Right cardiac atrium (tissue), 5 donors: ENCODE measurements at places on chromosomes 5 and 9.

- no peak for DNase-seq
Measured at GRCh38 chr5:171308453-171309275, at the start of gene TLX3. Gene TLX3, plus strand, starts transcription at chr5:171309248. Its CDS starts 118 bp downstream, at chr5:171309366.

DNA sequence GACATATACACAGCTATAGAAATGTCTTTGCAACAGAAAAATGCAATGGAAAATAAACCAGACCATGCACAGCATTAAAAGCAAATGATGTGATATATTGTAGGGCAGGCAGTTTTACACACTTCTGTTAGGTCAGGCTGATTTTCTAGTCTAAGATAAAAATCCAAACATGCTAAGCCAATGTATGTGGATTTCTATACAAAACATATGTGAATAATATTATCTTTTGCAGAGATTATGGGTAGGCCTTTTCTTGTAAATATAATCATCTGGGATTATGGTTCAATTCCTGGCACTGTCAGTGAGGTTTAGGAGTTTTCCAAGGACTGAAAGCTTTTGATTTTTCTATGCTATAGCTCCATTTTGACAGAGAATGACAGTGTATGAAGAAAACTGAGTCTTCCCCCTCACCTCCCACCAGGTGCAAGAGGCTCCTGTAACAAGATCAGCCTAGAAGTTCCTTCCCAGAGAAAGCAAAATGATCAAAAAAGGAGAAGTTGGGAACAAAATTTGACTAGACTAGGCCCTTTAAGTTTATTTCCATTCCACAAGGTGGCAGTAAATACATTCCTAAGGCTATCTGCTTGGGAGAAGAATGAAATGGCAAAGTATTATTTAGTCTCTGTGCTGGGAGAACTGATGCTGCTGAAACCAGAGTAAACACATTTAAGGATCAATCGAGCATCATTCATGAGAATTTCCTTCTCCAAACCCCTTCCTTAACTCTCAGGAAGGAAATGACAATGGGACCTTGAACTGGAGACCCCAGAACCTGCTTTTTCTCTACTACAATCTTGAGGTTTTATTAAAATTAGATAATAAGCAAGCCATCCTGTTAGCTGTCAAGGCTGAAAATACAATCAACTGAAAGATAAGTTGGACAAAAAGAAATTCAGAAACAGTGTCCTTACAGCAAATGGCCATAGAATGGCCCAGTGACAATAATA, 133.0 kb upstream of the TUT7 start:
- no peak for DNase-seq

DNA sequence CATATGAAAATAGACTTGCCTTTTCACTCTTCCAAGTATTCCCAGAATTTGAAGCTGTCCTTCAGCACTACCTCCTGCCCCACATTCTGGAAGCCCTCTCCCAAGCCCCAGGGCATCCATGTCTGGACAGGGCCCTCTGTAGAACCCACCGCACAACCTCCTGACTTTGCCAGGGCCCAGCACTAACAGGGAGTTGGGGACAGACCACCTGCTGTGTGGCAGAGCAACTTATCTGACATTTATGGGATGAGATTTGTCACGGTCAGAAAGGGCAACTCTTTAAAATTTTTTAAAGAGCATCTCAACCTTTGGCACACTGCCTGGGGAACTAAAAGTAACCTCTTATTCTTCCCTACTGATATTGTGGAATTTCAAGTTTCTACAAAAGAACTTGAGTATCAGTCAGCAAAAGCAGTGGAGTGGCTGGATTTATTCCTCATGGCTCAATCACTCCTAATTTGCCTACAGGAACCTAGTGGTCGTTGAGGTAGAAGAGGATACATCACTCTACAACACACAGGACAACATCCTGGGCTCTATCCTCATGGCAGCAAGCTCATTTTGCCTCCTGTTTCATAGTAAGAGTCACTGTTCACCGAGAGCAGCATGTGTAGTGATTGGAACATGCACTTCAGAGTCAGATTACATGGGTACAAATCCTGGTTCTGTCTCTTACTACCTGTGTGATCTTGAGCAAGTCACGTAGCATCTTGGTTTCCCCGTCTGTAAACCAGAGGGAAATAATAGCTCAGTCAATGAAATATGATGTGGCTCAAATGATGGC, 285.3 kb downstream of the ENC1 start:
- no peak for DNase-seq

DNA sequence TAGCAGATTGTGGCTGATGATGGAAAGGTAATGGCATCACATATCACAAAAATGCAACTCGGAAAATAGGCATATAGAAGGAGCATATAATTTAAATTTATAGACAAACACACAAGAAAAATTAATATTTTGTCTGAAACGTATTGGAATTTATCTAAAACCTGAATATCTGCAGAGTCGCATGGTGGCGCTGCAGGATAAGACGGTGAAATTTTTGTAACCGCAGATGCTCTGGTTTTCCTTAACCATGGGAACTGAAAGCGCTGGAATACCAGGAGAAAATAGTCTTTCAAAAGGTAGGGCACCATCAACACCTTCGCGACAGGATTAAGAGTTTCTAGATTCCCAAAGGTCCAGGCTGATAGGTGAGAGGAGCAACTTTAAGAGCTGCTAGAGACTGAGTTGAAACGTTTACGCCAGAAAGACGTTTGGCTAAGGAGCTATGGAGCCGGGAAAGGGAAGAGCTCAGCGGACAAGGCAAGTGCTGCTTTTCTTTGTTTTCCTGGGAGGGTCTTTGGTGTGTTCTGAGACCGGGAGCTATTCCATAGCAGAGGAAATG, 11.0 kb upstream of the PCDHB15 start:
- no peak for DNase-seq

GRCh38 chr5:165143741-165144140, 1638.3 kb downstream of the MAT2B start:
- DNase-seq: no peak

- DNase-seq: peak; percentile 84
Measured at GRCh38 chr9:133558191-133559126, 24.0 kb downstream of the ADAMTSL2 start.

DNA sequence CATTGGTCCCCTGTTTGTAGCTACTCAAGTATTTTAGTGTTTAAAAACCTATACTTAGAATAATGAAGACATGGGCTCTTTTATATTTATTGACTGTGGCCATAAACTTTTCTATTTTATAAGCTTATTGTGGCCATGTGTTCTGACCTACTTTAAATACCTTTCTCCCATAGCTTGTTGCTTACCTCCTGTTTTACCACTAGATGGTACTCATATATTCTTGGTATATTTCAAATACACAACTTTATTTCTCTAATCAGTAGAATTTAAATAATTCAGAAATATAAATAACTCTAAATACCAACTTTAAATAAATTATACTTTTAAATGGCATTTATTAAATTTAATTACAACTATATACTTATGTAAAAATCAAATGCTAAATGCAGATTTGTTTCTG, 498.0 kb downstream of the PRDM9 start:
- DNase-seq: no peak

GRCh38 chr5:154737667-154738320, 17.4 kb upstream of the LARP1 start:
- DNase-seq: no peak

DNA sequence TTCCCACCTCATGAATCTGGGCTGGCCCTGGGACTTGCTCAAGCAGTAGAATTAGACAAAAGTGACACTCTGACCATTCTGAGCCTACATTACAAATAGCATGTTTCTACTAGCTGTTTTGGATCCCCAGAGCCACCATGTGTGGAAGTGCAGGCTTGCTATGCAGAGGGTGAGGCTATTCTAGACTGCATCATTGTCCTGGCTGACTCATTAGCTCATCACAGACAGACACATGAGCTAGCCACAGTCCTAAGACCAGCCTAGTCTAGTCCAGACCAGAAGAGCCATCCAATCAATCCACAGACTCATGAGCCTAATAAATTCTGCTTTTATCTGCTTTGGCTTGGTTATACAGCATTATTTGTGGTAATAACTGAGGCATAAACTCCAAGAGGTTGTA, 351.9 kb downstream of the PRELID2 start:
- no peak for DNase-seq
